Effector memory CD4-positive, alpha-beta T cell (primary cell): ENCODE measurements at places on chromosomes 7 and 10.

- no peaks in the 10 kb centered on the region for H3K4me1 ChIP-seq
- DNase-seq: no peak
- no peaks in the 10 kb centered on the region for H3K27me3 ChIP-seq
- H3K27ac ChIP-seq: no peak overlapping the region
- H3K4me3 ChIP-seq: no peak overlapping the region
Observed at GRCh38 chr10:20686015-20686635, 211.0 kb downstream of the NEBL start.

- no peak overlapping the region for H3K4me3 ChIP-seq
- H3K27me3 ChIP-seq: no peaks in the 10 kb centered on the region
- H3K27ac ChIP-seq: no peak overlapping the region
- H3K36me3 ChIP-seq: peaks cover 74% of the 10 kb centered on the region
Observed at GRCh38 chr7:134447383-134447782, 11.5 kb downstream of the AKR1B1 start.

DNA sequence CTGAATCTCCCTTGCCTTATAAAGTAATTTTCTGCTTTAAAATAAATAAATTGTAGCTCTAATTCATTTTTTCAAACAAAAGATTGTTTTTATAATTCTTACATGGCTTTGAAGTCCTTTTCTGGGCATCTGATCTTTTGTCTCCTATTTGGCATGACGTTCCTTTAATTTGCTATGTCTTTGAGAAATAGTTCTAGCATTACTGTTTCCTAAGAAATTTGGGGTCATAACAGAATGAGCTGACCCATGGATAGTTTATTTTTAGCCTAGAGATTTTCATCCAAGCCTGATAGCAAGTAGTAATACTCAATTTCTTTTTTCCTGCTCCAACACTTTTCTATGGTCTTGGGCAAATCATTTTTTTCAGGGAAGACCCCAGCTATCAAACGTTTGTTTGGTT, 31.4 kb downstream of the CCDC71L start:
- H3K4me3 ChIP-seq: no peak overlapping the region
- no peaks in the 10 kb centered on the region for H3K27me3 ChIP-seq
- H3K4me1 ChIP-seq: no peaks in the 10 kb centered on the region
- H3K27ac ChIP-seq: no peak overlapping the region
- DNase-seq: no peak

DNA sequence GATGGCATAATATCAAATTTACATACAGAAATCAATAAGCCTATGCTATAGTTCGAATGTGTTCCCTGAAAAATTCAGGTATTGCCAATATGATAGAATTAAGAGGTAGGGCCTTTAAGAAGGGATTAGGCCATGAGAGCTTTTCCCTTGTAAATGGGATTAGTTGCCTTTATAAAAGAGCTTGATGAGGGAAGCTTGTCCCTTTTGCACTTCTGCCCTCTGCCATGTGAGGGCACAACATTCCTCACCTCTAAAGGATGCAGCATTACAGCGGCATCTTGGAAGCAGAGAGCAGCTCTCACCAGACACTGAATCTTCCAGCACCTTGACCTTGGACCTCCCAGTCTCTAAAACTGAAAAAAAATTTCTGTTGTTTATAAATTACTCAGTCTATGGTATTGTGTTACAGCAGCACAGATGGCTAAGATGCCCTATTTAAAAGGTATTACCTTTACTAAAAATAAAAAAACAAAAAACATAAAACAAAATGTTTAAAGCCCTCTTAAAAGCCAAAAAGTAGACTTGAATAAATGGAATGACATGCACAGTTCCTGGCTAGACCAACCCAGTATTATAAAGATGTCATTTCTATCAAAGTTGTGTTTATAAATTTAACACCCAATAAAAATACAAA, 909.6 kb downstream of the REEP3 start:
- H3K4me1 ChIP-seq: no peaks in the 10 kb centered on the region
- H3K27ac ChIP-seq: no peak overlapping the region
- H3K36me3 ChIP-seq: no peaks in the 10 kb centered on the region
- no peak for DNase-seq

DNA sequence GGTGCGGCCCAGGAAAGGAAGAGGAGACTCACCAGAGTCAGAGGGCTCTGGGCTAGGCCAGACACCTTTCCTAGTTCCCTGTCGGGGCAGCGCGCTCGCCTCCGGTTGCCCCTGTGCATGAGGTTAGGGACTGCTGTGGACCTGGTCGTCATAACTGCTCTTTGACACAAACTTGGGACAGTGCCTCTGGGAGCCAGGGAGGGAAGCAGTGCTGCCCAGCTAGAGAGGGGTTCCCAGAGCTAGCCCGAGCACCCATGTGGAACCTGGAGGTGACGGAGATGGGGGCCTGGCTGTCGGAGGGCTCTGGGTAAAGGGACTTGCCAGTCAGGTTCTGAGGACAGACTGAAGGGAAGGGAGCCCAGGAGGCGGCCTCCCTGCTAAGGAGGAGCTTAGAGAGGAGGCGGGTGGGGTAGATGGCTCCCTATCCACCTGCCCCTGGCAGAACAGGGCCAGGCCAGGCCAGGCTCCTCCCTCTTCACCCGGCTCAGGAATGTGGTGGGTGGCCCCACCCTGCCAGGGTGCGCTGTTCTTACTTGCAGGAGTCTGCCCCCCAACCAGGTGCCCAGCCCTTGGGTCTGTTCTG, 29.7 kb downstream of the AGAP3 start:
- no peaks in the 10 kb centered on the region for H3K27me3 ChIP-seq
- no peak for DNase-seq
- peaks cover 30% of the 10 kb centered on the region for H3K4me1 ChIP-seq
